ENCODE measurements at places on chromosomes 12 and 14.

DNA sequence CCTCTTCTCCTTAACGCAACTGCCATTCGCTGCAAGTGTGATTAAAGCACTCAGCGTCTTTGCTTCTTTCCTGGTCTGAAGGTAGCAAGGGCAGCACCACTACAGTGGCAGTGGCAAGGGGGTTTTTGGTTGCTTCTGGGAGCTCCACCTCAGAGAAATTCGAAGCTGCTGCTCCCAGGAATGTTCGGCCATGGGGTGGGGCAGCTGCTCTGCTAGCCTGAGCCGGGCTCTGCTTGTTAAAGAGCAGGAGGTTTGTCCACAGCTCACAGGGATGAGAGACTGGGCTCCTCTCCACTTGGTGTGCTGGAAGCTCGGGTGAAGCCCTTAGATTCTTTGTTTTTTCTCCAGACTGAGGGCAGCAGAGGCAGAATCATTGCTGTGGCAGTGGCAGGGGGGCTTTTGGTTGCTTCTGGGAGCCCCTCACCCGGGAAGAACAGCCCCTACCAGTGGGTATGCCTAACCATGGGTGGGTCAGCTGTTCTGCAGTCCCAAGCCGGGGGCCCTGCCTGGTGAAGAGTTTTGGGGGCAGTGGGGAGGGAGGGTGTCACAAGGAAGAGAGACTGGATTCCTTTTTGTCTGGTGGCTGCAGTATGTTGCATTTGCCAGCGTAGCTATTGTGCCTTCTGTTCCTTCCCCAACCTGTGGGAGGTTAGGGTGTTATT lies 340.2 kb downstream of the AEBP2 start:
- no peak for DNase-seq

GRCh38 chr12:25552681-25553080 lies 402 bp downstream of the LMNTD1 start:
- no peak for DNase-seq

- DNase-seq = no peak
These were observed 7.9 kb downstream of the CEP128 start for GRCh38 chr14:80933686-80934085.

- no peak for DNase-seq
These were observed 105.7 kb upstream of the RASSF8 start for GRCh38 chr12:25852792-25853191.

- DNase-seq = no peak
These were observed 10.7 kb downstream of the NR1H4 start for GRCh38 chr12:100484183-100484886.

GRCh38 chr14:95314609-95315008 lies 5.1 kb downstream of the CLMN start:
- no peak for DNase-seq

DNA sequence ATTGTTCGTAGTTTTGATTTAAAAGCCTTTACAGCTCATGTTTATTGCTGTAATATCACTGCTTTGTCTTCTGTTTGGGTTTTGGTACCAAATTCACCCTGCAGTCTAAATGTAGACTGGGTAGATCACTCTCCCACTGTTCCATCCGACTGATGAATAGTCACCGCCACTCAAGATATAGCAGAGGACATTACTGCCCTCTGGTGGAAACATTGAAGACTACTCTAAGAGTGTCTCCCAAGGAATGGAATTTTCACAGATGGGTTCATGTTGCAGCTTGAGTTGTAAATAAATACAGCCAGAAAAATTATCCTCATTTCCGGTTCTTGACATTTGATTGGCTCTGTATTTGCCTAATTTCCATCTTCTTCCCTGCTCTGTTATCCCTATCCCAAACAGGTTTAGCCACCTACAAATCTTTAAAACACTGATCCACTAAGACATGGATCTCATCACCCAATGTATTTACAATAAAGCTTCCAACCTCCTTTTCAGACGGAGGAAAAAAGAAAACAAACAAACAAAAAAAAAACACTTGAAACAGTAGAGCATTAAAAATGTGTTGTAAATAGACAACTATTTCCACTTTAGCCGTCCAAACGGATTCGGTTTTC lies 198.3 kb upstream of the CPNE8 start:
- no peak for DNase-seq

GRCh38 chr14:21107283-21107800 lies 6.5 kb downstream of the TMEM253 start:
- no peak for DNase-seq

DNA sequence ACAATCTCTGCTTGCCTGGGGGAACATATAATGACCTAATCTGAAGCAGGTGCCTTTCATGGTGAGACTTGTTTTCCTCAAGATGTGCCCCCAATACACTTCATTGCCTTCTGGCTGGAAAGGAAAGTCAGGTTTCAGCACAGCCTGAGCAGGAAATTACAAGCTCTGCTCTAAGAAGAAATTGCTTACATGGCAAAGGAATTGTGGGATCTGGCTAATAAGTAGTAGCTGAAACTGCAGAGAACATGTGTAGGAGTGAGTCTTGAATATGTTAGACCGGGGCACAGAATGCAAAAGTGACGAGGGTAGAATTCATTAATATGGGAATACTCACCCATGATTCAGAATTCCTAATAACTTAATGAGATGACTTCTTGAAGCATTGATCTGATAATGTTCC lies 6.3 kb upstream of the CFAP54 start:
- DNase-seq = no peak

GRCh38 chr14:30225176-30225575 lies 297.5 kb upstream of the PRKD1 start:
- no peak for DNase-seq

DNA sequence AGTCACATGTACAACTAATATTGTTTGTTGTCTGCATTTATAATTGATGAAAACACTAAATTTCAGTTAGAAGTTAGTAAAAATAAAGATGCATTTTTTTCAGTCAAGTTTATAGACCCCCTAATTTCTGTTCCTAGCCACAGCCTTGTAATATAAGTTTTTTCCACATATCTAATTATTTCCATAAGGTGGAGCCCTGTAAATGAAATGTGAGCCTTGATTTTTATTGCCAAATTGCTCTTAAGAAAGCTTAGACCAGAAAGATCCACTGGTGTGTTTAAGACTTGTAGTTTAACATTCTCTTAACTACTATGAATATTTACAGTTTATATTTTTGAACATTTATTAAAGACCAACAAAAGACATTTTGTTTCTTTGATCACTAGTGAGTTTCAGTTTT lies 322.1 kb upstream of the RGS6 start:
- no peak for DNase-seq

DNA sequence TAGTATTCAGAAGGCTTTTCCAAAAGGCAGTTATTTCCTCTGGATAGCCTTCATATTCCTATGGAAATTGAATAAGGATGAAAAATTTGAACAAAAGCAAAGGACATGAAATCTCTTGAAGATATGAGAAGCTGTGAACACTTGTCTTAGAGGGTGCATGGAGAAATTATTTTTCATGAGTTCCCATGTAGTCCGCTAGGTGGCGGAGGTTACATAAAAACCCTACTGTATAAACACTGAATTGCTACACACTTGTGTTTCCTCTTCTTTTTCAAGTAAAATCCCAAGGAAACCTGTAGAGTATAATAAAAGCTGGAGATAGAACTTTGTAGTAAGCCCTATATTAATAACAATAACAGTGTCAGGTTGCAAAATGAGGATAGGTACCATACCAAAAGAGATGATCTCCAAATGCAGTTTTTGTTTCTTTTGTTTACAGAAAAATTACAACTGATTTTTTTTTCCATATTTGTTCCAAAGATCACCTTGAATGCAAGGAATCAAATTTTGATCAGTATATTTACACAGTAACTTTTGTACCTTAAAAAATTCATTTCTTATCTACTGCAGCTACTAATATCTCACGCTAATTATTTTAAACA lies 37.8 kb upstream of the OR4E1 start:
- no peak for DNase-seq

DNA sequence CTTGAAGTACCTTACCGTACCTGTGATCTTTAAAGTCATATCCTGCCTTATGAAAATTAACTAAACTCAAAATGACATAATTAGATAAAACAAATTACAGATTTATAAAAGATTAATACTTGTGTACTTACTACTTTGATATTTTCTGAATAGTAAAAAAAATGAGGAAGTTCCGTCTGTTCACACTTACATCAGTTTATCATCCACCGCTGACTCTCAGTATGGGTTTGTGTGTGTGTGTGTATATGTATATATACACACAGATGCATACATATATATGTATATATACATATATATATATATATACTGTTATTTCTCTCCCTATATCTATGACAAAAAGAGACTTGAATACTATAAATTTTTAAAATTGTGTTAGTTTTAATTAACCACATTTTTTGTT lies 65.0 kb upstream of the MON2 start:
- DNase-seq = no peak

DNA sequence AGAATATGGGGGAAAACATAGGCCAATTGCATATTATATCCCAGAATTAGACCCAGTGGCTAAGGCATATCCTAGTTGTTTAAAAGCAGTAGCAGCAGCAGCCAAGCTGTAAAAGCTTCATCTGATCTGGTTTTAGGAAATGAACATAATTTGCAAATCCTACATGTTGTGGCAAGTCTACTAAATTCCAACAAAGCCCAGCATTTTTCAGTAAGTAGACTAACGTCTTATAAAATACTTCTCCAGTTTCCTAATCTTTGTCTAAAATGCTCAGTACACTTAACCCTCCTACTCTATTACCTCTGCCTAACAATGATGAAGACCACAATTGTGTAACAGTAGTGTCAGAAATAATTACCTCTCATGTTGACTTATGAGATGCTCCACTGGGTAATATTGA lies 70.9 kb upstream of the RERGL start:
- no peak for DNase-seq

- DNase-seq = no peak
These were observed 14.2 kb downstream of the BLTP3B start for GRCh38 chr12:100128512-100128908.

GRCh38 chr12:52649066-52649465 lies 2.9 kb downstream of the KRT2 start:
- DNase-seq = no peak

GRCh38 chr12:113889891-113890581 lies 76.1 kb downstream of the RBM19 start:
- no peak for DNase-seq

DNA sequence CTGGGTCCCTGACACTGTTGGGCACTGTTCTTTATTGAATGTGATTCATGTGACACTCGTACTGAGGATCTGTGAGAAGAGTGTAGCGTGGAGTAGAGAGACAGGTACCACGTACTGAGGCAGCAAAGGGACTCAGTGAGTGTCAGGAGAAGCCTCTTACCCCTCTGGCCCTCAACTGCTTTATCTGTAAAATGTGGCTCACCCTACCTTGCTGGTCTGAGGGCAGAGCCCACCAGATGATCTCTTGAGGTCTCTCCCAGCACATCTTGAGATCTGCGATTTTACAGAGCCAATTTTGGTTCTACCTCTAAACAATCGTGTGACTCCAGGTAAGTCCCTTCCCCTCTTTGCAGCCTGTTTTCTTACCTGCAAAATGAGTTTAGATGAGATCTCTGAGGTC lies 3.1 kb downstream of the CEBPE start:
- no peak for DNase-seq

DNA sequence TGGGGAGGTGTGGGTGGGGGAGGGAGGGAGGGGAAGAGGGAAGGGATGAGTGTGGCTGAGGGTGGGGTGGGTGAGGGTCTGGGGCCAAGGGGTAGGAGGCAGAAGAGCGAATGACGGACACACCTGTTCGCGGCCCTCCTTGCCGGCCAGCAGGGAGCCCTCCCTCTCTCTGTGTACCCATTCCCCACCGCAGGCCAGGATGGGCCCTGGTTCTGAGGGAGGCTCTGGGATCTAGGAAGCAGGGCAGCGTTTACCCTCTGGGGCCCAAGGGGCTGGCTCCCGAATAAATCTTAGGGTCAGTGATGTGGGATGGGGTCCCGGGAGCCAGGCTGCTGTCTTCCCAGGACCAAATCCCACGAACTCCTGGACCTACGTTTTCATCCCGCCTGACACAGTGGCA lies 46.0 kb upstream of the ESRRB start:
- DNase-seq = no peak

DNA sequence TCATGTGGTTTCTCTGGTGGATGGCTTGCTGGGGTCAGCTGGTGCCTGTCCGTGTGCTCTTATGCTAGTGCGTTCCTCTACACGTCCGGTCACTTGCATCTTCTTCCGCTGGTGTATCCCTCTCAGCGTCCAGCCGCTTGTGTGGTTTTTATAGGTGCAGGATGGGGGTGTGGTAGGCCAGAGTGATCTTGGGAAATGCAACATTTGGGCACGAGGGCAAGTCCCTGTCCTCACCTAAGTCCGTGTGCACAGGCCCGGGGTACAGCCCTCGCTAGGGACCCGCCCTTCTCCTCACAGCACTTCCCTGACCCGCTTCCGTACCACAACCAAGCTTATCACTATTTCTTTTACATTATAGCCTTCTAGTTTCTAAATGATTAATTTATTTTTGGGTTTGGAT lies 17.3 kb downstream of the RERGL start:
- DNase-seq = no peak

- DNase-seq = no peak
These were observed 120.1 kb downstream of the AACS start for GRCh38 chr12:125185311-125185739.

GRCh38 chr12:106710143-106710893 lies 64.2 kb upstream of the RIC8B start:
- no peak for DNase-seq

GRCh38 chr14:99509871-99510555 lies 28.8 kb downstream of the CCNK start:
- DNase-seq = no peak

DNA sequence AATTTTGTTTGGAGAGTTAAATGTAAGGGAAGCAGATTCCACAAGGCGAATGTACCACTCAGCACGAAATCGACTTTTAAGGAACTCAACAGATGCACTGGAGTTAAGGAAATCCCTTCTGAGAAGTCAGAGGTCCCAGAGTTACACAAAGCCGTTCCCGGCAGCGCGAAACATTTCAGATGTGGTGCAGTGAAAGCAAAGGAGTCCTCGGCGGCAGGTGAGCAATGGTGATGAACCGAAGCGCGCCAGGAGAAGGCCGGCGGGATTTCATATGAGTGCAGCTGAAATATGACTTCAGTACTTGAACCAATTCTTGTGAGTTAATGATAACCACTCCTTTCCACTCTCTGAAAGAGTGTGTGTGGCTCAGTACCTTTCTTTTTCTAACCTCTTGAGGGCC lies 183.2 kb downstream of the GRIP1 start:
- DNase-seq = no peak

- no peak for DNase-seq
These were observed 26.9 kb downstream of the DAAM1 start for GRCh38 chr14:59215322-59215721.

DNA sequence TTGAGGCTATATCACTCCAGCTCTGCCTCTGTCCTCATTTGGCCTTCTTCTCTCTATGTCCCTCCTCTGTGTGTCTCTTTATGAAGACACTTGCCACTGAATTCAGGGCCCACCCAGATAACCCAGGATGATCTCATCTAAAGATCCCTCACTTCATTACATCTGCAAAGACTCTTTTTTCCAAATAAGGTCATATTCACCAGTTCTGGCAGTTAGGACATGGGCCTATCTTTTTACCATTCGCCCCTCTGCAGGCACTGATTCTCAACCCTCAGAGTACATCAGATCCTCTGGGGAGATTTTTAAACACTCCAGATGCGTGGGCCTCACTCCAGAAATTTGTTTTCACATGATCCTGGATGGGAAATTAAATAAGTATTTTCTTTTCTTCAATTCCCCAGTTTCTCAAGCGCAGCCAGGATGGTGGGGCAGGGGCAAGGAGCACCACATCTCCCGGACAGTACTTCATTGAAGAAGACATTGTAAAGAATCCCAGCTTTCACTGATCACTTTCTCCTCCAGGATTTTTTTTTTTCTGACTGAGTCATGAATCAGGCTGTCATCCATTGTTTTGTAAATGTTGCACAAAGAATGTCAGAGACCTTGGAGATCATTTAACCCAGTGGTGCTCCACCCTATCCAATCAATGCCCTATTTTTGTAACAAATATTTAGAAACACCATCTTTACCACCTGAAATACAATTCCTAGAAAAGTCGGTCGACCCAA lies 27.4 kb downstream of the CRACR2A start:
- no peak for DNase-seq

Data from omental fat pad (tissue), 4 donors.